ENCODE measurements at places on chromosomes 4 and X.

GRCh38 chr4:155582971-155583437 lies 83.6 kb upstream of the GUCY1A1 start:
- no peak for DNase-seq

- DNase-seq = no peak
These were observed 43.8 kb upstream of the MAGEA8 start for GRCh38 chrX:149837167-149837566.

DNA sequence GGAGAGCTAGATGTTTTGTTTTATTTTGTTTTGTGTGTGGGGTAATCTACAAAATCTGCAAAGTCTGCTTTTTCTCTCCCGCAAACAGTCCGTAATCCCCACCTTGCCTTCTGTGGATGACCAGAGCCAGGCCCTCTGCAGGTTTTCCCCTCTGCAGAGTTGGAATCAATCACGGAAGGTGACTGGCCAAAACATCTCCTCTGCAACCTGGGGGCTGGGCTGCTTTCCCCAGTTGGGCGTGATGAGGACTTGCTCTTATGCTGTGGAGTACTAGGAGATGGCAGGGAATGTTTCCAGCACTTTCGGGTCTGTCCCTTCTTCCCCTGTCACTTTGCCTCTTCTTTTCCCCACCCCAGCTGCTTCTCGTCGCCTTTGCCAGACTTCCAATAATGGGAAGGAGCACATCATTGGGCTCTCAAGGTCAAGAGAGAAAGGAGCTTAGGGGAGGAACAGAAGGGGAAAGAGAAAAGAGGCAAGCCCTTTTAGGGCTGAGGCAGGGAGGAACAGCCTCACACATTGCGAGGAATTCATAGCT lies 1.1 kb downstream of the TMEM35A start:
- DNase-seq = no peak

- DNase-seq = no peak
These were observed 234.8 kb upstream of the EDNRA start for GRCh38 chr4:147246096-147246495.

GRCh38 chr4:153747406-153747955 lies 12.3 kb downstream of the RNF175 start:
- DNase-seq = no peak

DNA sequence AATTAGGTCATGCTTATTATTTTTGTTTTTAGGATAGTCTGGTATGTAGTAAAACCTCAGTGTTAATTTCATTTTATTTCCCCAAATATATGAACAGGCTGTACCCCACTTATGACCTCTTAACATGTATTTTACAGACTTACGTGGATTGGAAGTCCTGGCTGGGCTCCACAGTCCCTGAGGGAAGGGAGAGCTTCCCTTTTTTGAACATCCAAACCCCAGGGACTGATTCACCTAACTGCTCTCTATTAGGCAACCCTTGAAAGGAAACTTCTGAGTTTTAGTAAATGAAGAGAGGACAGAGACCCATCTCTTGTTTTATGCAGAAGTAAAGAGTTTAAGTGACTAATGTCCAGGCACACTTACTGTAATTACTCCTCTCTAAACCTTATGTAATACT lies 233.1 kb upstream of the SPRY1 start:
- DNase-seq = no peak

GRCh38 chr4:27594922-27595321 lies 734.3 kb downstream of the STIM2 start:
- DNase-seq = no peak

- DNase-seq = no peak
These were observed 63.5 kb upstream of the EMCN start for GRCh38 chr4:100581337-100581736.

- DNase-seq = no peak
These were observed 60.6 kb upstream of the SLC39A8 start for GRCh38 chr4:102405821-102406401.

- DNase-seq = no peak
These were observed 161.1 kb downstream of the MSN start for GRCh38 chrX:65828599-65828998.

GRCh38 chrX:19775830-19776485 lies 111.4 kb downstream of the SH3KBP1 start:
- no peak for DNase-seq

DNA sequence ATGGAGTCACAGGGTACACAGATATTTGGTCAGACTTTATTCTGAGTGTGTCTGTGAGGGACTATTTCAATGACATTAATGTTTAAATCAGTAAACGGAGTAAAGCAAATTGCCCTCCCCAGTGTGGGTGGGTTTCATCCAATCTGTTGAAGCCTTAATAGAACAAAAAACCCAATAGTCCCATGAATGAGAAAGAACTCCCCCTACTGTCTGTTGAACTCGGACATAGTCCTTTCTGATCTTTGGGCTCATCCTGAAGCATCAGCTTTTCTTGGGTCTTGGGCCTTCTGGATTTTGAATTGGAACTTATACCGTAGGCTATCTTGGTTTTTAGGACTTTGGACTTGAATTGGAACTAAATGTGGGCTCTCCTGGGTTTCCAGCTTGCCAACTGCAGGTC lies 193.6 kb downstream of the COX7B2 start:
- no peak for DNase-seq

DNA sequence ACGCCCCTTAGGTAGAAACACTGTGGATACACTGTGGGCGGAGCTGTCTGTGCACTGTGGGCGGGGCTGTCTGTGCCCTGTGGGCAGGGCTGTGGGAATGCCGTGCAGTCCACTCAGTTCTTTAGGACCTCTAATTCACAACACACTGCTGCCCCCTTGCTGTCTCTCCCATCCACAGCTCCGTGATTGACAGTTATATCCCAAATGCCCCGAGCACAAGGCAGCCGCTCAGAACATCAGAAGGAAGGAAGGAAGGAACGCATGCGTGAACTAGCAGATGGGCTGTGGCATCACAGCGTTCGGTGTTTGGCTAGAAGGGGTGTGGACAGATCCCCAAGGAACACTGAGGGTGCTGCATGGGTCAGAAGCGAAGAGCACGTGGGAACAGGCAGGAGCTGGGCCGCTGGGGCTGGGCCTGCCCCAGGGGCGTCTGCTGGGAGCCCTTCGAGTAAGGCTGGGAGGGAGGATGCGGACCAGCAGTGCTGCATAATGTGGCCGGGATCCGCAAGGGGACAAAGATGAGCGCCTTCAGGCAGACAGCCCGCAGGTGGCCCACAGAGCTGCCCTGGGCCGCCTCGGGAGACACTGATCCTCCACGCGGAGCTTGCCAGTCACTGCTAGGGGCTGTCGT lies 29.8 kb downstream of the ACOX3 start:
- DNase-seq = no peak

DNA sequence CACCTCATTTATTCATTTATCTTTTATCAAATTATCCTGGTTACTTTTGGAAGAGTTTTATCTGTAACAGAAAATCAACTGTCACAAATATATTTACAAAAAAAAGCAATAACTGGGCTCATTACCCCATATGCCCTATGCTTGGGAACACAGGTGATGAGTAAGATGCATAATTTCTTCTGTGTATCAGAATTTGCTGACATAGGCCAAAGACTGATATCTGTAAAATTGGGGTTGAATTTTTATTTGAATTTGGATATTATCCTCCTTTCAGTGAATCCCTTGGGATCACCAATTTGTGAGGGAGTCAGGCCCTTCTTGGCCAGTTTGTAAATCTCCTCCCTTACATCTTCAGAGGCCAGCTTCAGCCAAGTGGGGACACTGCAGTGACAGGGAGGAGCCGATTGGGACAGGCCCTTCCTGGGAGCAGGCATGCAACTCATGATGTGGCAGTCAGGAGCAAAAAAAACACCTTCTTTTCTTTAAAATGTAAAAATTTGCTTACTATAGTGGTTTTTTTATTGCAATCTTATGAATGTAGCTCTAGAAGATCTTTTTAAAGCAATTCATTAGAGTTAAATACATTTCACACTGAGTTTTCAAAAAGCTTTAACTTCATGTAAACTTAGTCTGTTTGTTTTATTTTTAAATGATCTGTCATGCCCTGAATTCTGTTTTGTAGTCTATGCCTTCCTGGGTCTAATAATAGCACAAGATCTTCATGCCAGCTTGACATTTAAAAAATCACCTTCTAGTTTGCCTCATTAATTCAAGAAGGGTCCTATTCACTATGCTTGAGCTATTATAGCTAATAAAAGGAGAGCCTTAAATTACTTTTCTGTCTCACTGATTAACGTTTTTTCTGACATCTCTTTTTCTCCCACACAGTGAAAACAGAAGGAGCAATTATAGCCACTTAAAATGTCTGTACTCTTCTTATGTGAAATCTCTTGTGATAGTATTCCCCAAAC lies 136.6 kb upstream of the SPRY1 start:
- DNase-seq = no peak

GRCh38 chr4:7423801-7424552 lies 10.8 kb downstream of the PSAPL1 start:
- DNase-seq = no peak

DNA sequence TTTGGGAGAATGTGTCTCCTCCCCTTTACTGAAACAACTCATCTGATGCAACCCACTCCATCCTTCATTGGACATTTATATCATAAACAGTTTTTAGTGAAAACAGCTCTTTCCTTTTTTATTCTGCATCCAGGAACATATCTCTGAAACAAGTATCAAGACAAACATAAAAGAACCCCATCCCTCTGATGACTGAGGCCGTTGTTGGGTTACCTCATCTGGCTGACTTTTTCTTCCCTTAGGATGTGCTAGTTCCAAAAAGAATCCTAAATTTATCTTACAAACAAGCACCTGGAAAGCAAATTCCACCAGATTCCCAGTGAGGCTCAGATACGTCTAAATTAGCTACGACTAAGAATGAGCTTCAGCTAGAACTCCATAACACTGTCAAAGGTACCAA lies 483.7 kb upstream of the INTU start:
- DNase-seq = no peak

- no peak for DNase-seq
These were observed 100.8 kb upstream of the CXorf66 start for GRCh38 chrX:140065961-140066662.

Measured in substantia nigra (tissue), 51 donors.